ENCODE measurements at places on chromosomes 11 and 22.

DNA sequence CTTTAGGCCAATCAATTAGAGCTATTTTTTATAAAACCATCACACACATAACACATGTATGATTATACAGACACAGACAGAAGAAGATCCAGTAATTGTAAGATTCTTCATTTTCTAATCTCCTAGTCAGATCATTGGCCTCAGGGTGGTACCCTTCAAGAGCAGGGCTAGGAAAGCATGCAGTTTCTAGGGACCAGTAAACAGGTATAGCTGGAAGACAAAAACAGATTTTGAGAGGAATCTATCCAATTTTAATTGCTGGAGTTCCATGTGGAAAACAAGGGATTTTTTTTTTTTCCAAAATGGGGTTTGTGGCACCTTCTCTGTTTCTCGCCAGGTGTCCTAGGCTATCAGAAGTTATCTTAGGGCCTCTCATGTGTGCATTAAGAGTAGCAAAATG, 29.6 kb downstream of the METTL15 start:
- no peak for DNase-seq

DNA sequence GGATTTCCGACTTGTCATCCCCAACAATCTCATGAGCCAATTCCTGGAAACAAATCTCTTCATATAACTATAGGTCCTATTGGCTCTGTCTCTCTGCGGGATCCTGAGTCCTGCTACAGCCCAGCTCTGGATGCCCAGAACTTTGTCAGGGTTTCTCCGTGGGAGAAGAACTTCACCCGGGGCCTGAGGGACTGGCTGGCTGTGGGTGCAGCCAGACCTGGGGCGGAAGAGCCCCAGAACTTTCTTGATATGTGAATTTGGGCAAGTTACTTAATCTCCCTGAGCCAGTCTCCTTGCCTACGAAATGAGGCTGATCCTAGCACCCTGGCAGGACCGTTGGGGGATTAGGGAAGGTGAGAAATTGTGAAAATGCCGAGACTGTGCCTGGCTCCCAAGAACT, 6.6 kb upstream of the TRIM29 start:
- no peak for DNase-seq

DNA sequence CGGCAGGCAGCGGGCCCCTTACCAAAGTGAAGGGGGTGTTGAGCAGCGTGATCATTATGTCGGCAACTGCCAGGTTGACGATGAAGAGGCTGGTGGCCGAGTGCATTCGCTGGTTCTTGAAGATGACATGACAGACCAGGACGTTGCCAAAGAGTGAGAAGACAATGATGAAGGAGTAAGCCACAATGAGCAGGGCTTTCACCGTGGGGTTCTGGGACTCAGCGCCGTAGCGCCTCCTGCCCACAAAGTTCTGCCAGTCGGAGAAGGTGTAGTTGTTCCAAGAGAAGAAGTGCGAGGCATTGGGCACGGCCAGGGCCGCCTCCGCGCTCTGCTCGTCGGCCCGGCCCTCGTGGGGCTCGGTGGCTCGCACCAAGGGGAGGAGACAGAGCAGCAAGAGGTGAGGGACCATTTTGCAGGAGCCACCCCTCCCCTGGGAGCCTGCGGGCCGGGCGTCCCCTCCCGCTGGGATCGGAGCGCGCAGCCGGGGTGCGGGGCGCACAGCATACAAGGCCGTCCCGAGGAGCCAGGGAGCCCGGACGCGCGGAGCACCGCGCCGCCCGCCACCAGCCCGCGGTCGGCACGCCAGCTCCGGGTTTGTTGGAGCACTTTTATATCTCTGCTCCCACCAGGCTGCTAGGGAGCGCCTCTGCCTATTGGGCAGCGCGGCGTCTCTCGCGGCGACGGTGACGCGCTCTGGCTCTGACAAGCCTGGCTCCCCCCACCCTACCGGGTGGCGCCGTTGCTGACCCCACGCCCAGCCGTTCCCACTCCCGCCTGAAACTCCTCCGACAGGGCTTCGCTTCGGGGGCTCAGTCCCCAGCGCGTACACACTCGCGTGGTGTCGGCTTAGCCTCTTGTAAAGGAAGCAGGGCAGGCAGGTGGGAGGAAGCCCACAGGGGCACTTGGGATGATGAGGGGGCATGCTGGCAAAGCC, at the start of gene GPR83:
Gene GPR83, minus strand, starts transcription at position 581 of the 934 bp plus-strand sequence. Its CDS starts 172 bp downstream, at position 409.
- no peak for DNase-seq

GRCh38 chr11:76152741-76153570, 53.3 kb downstream of the WNT11 start:
- DNase-seq = no peak

- no peak for DNase-seq
Observed at GRCh38 chr11:14106303-14107049, 144.0 kb downstream of the SPON1 start.

DNA sequence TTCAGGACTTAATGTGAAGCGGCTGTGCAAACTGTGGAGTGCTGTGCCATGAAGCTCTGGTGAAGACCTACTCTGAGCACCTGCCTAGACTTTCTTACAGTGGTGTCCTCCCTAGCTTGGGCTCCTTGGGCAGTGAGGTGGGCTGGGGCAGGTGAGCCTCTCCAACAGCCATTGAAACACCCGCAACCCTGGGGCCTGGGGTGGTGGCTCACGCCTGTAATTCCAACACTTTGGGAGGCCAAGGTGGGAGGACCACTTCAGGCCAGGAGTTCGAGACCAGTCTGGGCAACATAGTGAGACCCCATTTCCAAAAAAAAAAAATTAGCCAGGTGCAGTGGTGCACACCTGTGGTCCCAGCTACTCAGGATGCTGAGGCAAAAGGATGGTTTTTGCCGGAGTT, 14.3 kb upstream of the SEC14L3 start:
- no peak for DNase-seq

- no peak for DNase-seq
Observed at GRCh38 chr11:63913866-63914830, 2.8 kb downstream of the RCOR2 start.

DNA sequence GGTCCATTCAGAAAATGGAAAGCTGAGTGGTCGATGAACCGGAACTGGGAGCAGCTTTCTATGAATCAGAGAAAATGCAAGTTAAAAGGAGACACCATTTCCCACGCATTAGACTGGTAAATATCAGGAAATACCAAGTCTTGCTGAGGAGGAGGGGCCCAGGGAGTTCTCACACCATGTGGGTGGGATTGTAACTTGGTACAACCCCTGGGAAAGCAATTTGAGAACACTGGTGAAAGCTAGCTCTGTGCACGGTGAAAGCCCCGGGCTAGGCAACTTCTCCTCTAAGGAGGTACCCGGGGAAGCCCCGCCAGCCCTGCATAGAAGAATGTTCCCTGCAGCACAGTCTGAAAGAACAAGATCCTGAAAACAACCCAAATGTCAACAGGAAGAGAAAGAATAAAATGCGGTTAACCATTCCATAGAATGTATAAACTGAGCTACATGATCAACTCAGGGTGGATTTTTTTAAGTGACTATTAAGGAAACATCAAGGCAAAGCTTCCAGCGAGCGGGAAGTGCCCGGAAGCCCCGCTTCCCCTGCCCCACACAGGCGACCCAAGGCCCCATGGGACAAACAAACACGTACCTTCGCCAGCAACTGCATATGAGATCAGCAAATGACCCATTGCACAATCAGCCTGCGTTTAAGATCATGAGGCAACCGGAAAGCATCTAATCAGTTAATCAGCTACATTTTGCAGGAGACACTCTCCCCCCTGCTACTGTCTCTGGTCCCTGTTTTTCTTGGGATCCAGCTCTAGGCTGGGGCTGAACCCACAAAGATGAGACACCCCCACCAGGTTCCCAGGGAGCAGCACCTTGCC, 11.3 kb downstream of the SHANK2 start:
- DNase-seq = no peak

GRCh38 chr11:10398525-10398924, 56.5 kb upstream of the AMPD3 start:
- DNase-seq = no peak

DNA sequence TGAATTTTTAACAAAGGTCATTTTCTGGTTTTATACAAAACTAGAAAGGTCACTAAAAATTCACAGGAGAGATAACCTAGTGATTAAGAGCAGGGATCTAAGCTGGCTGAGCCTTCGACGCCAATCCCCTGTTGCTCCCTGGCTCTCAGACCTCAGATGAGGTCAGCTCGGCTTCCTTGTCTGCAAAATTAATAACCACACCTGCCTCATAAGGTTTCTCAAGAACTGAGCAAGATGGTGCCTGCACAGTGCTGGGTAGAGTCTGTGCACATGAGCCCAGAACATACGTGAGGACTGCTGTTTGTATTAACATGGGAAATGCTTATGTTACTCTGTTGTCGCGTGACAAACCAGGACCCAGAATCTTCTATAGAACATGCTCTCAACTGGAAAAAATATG, 24.4 kb upstream of the CD5 start:
- DNase-seq = no peak

- DNase-seq = no peak
Observed at GRCh38 chr22:44801476-44801875, 49.1 kb downstream of the ARHGAP8 start.

DNA sequence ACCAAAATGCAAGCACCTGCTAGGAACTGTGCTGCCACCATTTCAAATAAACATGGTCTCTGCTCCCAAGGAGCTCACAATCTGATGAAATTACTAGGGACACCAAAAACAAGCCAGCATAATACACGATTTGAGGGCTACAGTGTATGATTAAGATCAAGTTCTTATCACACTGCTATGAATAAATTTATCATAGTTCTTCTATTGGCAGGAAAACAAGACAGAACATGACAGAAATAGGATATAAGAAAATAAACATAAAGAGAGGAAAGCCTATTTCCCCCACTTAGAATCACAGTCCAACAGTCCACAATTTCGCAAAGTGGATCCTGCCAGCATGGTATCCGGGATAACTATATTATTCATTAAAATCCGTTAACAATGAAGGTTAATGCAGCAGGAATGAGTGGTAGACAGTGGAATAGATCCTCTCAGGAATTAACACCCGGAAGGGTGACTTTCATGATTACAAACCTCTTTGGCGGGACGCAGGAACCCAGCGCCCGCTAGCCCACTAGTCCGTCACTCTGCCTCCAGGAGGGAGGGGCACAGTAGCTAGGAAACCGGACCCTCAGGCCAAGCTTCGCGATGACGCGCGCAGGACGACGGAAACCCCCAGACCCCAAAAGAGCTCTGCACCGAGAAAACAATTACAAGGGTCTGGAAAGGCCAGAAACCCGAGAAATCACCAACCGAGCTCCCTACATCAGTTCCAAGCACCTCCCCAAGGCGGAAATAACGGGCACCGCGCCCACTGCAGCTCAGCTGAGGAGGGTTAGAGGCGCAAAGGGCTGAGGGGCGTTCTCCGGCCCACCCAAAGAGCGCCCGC, 607 bp downstream of the CCDC82 start:
- DNase-seq = no peak

DNA sequence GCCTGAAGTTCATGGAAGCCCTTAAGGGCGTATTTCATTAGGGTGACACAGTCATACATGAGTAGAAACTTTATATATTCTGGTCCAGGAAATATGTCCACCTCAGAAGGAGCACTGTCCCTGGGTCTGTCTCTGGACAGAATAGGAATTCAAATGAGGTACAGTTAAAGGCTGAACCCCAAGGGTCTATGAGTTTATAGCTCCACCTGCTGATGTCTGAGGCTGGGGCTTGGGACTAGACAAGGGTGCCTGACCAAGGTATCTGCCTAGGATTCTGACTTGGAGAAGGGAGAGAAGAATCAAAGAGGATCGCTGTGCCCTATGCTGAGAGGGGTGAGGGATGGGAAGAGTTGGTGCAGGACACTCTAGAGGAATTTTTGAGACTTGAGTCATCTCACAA, 14.9 kb downstream of the HEPHL1 start:
- no peak for DNase-seq

GRCh38 chr11:121274332-121274991, 18.1 kb upstream of the SC5D start:
- no peak for DNase-seq

DNA sequence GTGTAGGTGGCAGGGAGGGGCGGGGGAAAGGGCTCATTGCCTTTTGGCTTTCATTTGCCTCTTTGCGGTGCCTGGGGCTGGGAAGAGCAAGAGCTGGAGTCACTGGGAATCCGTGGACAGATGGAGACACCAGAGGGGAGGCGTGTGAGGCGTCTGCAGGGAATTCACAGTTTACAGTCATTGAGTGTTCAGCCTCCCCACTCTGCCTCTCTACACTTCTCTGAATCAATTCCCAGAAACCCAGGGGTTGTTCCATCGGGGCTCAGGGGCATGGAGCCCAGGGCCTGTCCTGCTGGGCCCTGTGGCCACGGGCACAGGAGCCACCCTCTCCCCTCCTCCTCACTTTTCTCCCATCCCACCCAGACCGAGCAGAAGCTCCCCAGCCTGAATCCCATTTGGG, 160.5 kb upstream of the NAV2 start:
- DNase-seq = no peak

- DNase-seq = no peak
Observed at GRCh38 chr11:27464289-27464696, 8.3 kb downstream of the LGR4 start.

DNA sequence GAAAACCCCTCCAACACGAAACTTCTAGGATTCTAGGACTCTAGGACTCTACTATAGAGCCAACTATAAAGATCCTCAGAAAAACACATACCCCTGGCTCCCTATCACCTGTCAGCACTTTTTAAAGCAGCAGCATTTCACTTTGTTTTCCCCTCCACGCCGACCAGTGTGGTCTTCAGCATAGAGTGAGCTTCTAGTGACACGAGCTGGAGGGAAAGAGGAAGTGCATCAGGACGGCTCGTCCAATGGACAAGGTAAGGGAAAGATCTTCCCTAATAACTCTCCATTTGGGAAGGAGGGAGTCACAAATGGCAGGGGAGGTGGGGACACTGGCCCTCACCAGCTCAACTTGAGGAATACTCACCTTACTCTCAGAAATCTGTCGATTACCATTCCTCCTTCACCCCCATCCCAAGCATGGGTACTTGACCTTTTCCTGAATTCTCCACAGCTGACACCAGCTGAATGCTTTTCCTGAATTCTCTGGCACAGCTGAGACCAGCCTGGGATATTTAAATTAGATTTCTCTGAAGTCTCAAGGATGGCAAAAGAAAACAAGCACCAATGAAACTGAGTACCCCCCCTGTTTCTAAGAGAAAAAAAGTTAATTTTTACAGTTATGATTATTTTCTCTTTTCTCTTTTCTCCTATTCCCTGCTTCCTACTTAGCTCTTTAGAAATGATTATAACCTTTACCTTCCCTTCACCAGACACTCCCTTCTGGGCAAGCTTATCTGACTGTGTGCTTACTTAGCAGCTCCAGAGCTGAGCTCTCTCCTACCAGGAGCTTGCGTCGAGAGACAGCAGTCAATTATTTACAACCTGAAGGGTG, 33.3 kb upstream of the NNMT start:
- DNase-seq = peak; percentile 53

DNA sequence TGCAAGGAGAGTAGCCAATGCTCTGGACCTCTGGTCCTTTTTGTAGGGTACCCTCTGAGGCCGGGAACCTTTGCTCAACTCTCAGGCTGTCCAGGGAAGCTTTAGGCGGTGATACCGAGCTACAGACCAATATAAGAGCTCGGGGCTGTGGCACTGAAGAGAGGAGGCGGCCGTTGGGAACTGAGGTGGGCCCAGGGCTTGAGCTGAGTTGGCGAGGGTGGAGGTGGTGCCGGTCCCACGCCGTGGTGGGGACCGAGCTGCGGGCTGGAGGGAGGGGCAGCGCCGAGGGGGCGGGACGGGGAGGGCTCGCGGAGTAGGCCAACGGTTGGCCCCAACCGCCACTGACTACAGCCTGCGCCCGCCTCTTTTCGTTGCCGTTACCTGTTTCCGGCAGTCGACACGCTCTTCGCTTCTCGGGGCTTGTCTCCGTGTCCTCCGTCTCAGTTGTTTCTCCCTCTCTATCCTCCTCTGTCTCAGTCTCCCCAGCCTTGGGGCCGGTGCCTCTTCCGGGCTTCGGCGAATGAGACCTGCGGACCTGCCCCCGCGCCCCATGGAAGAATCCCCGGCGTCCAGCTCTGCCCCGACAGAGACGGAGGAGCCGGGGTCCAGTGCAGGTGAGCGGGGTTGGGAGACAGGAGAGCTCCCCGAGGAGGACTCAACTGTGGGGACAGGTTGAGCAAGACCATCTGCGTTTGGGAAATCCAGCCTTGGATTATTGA, at the start of gene NEU3:
Gene NEU3, plus strand, starts transcription at position 393 of the 719 bp plus-strand sequence. Its CDS starts 128 bp downstream, at position 521.
- DNase-seq = peak; percentile 69
